Endodermal cell (in vitro differentiated cells): ENCODE measurements at places on chromosomes 16 and 17.

DNA sequence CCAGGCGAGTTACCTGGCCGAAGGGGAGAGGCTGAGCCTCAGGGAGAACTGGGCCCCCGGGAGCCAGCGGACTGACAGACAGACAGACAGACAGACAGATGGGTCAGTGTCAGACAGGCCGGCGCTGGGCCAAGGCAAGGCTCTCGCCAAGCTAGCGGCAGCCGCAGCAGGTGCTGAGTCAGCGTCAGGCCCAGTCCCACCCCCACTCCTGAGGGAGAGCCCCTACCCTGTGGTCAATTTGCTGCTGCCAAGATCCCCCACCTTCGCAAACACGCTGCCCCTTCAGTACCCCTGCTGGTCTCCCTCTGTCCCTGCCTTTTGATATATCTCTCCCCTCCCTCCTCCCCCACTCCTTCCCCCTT, 1.5 kb downstream of the FGF11 start:
- H3K4me3 ChIP-seq, result peak overlapping the region; percentile 91
- peaks cover 51% of the 10 kb centered on the region for H3K27me3 ChIP-seq
- H3K36me3 ChIP-seq, result no peaks in the 10 kb centered on the region
- peak; percentile 89 for DNase-seq

DNA sequence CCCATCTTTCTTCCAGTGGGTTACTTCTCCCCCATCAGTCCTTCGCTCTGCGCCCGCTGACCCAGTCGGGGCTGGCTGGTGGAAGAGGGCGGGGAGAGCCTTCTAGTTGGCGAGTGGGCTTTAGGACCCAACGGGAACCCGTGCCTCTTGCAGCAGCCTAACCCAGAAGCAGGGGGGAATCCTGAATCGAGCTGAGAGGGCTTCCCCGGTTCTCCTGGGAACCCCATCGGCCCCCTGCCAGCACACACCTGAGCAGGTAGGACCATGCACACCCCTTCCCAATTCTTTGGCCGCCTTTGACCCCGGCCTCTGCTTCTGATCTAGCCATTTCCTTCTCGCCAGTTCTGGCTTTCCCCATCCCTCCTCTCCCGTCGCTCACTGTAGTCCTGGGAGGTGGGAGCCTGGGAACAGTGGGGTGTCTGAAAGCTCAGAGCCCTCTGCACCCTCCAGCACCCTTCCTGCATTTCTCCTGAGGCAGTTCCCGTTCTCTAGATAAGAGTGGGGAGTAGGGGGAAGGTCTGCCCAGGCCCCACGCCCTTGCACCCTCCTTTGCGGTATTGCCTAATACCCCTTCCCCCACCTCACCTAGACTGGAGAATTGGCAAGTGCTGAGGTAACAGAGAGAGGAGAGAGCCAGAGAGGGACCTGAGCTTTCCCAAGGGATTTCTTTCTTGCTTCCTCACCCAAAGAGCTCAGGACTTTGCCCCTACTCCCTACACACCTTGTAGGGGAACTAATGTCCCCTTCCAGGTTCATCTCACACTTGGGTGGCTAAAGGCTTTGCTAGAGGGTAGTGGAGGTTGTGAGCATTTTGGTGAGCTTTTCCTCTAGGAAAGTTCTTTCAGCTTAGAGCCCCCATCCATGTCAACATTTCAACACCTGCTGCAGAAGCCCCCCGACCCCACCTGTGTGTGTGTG, at the start of gene RARA:
RARA (plus strand) TSS at position 150 of the 918 bp plus-strand sequence. CDS start 22,039 bp downstream, outside the sequence.
- peak within 1 kb of the TSS; percentile 96 for H3K4me3 ChIP-seq
- no peak within 1 kb of the TSS for H3K27ac ChIP-seq
- H3K27me3 ChIP-seq, result no peaks in the 10 kb centered on the region
- H3K4me1 ChIP-seq, result peaks cover 31% of the 10 kb centered on the region

GRCh38 chr16:8648877-8649276, 25.5 kb upstream of the ABAT start:
- no peaks in the 10 kb centered on the region for H3K4me1 ChIP-seq
- H3K27ac ChIP-seq, result no peak overlapping the region
- peaks cover 41% of the 10 kb centered on the region for H3K36me3 ChIP-seq
- no peak for DNase-seq

DNA sequence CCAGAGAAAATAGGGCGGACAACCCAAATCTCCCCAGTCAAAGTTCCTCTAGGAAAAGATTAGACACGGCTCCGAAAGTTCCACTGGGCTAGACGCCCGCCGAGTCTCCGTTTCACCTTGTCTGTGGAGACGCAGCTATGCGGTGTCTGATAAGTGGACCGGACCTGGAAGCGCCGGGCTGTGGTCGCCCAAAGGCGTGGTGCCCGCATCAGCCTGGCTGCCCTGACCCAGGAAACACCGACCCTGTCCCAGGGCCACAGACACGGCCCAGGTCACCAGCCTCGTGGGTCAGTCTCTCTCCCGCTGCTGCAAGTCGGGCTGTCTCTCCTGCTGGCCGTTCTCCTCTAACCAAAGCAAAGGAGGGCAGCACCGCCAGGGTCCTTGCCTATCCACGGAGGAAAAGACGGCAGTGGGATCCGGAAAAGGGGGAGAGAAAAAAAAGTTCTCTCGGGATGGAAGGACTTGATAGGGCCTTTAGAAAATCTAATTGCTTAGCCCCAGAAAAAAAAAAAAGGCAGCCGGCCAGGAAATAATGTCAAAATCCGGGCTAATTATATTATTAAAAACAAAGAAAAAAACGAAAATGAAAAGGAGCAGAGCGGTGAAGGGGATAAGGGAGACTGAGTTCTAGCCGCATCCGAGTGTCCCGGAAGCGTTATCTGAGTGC, 13.9 kb upstream of the FOXF1 start:
- no peak for DNase-seq
- H3K36me3 ChIP-seq, result no peaks in the 10 kb centered on the region
- H3K27ac ChIP-seq, result no peak overlapping the region
- no peak overlapping the region for H3K4me3 ChIP-seq

GRCh38 chr16:10927497-10928112, 14.7 kb downstream of the DEXI start:
- no peak overlapping the region for H3K27ac ChIP-seq
- peaks cover 9% of the 10 kb centered on the region for H3K36me3 ChIP-seq
- H3K27me3 ChIP-seq, result no peaks in the 10 kb centered on the region
- DNase-seq, result no peak
- H3K4me3 ChIP-seq, result no peak overlapping the region

GRCh38 chr16:426906-427249, 1.4 kb downstream of the RAB11FIP3 start:
- H3K27me3 ChIP-seq, result peaks cover 26% of the 10 kb centered on the region
- peaks cover 4% of the 10 kb centered on the region for H3K4me1 ChIP-seq
- no peak for DNase-seq
- no peak overlapping the region for H3K27ac ChIP-seq
- peak overlapping the region; percentile 89 for H3K4me3 ChIP-seq

GRCh38 chr17:31869797-31870568, 10.9 kb upstream of the COPRS start:
- H3K27ac ChIP-seq, result no peak overlapping the region
- H3K27me3 ChIP-seq, result no peaks in the 10 kb centered on the region
- DNase-seq, result no peak

DNA sequence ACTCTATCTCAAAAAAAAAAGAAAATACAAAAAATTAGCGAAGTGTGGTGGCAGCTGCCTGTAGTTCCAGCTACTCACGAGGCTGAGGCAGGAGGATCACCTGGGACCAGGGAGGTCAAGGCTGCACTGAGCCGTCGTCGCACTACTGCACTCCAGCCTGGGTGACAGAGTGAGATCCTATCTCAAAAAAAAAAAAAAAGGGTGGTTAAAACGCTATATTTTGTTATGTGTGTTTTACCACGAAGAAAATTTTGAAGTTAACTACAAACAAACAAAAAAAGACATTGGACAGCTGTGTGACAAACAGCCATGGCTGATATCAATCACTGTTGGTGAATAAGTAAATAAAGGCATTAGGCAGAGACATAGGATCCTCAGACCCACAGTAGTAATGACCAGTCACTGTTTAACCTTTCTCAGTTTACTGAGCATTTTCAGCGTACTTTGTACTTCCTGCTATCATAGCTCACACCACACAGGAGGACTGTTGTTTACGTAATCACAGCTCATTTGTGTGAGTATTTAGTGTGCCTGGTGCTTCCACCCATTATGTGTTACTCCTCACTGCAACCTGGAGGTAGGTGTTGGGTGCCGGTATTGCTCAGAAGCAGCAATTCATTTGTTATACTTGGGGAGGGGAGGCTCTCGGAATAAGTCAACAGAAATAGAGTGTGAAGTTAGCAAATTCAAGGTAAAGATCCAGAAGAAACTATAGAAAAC, 55.4 kb downstream of the COPRS start:
- no peaks in the 10 kb centered on the region for H3K36me3 ChIP-seq
- no peak overlapping the region for H3K4me3 ChIP-seq
- H3K4me1 ChIP-seq, result no peaks in the 10 kb centered on the region
- no peak overlapping the region for H3K27ac ChIP-seq

DNA sequence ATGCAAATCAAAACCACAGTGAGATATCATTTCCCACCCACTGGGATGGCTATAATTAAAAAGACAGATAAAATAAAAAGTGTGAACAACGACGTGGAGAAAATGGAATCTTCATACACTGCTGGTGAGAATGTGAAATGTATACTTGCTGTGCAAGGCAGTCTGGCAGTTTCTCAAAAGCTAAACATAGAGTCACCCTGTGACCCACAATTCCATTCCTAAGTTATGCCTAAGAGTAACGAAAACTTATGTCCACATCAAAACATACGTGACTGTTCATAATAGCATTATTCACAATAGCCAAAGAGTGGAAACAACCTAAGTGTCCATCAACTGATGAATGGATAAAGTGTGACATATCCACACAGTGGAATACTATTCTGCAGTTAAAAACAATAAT, 38.1 kb upstream of the VPS4A start:
- peaks cover 31% of the 10 kb centered on the region for H3K36me3 ChIP-seq
- no peak overlapping the region for H3K4me3 ChIP-seq
- H3K4me1 ChIP-seq, result peaks cover 4% of the 10 kb centered on the region
- DNase-seq, result no peak
- H3K27ac ChIP-seq, result no peak overlapping the region

GRCh38 chr16:1632638-1632970, 20.4 kb downstream of the CRAMP1 start:
- peaks cover 67% of the 10 kb centered on the region for H3K36me3 ChIP-seq
- no peaks in the 10 kb centered on the region for H3K4me1 ChIP-seq

- no peak overlapping the region for H3K27ac ChIP-seq
- no peaks in the 10 kb centered on the region for H3K4me1 ChIP-seq
- no peak overlapping the region for H3K4me3 ChIP-seq
- H3K27me3 ChIP-seq, result peaks cover 1% of the 10 kb centered on the region
- peaks cover 15% of the 10 kb centered on the region for H3K36me3 ChIP-seq
- no peak for DNase-seq
Observed at GRCh38 chr16:30004811-30005242, 6.0 kb downstream of the DOC2A start.

GRCh38 chr17:78383725-78384471, 5.4 kb downstream of the PGS1 start:
- no peak overlapping the region for H3K27ac ChIP-seq
- H3K36me3 ChIP-seq, result peaks cover 11% of the 10 kb centered on the region
- H3K4me1 ChIP-seq, result peaks cover 15% of the 10 kb centered on the region
- peak; percentile 57 for DNase-seq

- H3K27me3 ChIP-seq, result no peaks in the 10 kb centered on the region
- DNase-seq, result no peak
- peaks cover 26% of the 10 kb centered on the region for H3K36me3 ChIP-seq
- no peaks in the 10 kb centered on the region for H3K4me1 ChIP-seq
- peak overlapping the region; percentile 26 for H3K4me3 ChIP-seq
- no peak overlapping the region for H3K27ac ChIP-seq
Observed at GRCh38 chr16:48597563-48598387, 12.2 kb downstream of the N4BP1 start.

GRCh38 chr16:57185446-57185944, 344 bp downstream of the PSME3IP1 start:
- peak overlapping the region; percentile 72 for H3K27ac ChIP-seq
- DNase-seq, result no peak
- peaks cover 13% of the 10 kb centered on the region for H3K36me3 ChIP-seq
- no peaks in the 10 kb centered on the region for H3K4me1 ChIP-seq

DNA sequence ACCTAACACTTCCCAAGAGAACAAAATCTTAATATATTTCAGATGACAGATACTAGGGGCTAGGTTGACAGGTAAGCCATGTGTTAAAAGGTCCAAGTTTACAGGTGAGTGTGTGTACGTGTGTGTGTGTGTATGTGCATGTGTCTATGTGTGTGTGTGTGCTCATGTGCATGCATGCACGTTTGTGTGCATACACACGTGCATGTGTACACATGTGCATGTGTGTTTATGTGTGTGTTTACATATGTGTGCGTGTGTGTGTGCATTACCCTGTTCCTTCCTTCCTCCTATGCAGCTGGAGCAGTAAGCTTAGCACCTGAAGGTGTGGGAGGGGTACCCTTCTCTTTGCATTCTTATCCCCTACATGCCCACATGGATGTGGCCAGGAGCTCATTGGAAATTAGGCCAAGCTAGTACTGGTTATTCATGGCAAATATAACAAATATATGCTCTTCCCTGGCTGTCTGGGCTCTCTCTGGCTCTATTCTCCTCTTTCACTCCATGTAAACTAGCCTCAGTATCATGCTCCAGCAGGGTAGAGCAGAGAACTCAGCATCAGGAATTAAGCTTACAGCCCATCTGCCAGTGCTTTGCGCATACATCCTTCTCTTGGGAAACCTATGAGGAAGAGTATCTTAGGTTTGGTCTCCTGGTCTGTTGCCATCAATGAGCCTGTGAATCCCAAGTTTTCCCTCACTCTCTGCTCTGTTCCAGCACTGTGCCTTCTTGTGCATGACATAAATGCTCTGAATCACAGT, 258.0 kb upstream of the MYOCD start:
- H3K27ac ChIP-seq, result no peak overlapping the region
- no peaks in the 10 kb centered on the region for H3K36me3 ChIP-seq
- DNase-seq, result no peak
- H3K4me1 ChIP-seq, result peaks cover 8% of the 10 kb centered on the region
- H3K4me3 ChIP-seq, result no peak overlapping the region

DNA sequence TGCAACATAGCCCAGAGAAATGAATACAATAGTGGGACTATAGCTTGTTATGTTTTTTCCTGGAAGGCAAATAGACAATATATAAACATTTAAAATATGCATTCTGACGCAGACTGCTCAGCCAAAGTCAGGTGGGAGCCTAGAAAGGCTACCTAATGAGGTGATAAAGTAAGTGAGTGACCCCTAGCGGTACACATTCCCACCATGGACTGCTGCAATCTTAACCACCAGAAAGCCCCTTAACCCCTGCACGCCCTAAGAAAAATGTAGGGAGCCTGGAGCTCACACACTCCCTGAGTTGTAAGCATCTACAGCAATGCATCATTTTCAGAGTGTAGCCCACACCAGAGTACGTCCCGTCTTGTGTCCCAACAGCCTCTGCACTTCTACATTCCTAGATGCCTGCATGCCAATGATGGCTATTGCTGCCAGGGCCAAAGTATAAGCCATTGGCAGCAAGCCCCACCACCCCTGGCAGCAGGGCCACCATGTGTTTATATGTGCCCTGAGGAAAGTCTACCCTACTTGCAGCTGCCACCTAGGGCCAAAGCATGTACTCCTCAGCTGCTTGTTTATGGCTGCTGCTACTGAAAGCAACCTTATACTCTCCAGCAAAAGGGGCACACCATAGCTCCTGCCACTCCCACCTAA, 127.6 kb downstream of the KIF2B start:
- no peak overlapping the region for H3K27ac ChIP-seq
- no peaks in the 10 kb centered on the region for H3K4me1 ChIP-seq
- no peaks in the 10 kb centered on the region for H3K36me3 ChIP-seq
- no peaks in the 10 kb centered on the region for H3K27me3 ChIP-seq
- peak; percentile 85 for DNase-seq
- no peak overlapping the region for H3K4me3 ChIP-seq
